Activated T-cell treated with anti-CD3 and anti-CD28 coated beads, Interleukin-2, amount 50 U/mL, for 4 hours (primary cell): ENCODE measurements at places on chromosomes 6 and 20. TPM values are rescaled to one million over a fixed set of nuclear protein-coding genes. Genes with fewer than 3 reads are reported as not detected.

- no peak for DNase-seq
Observed at GRCh38 chr20:63491078-63491477, 7.8 kb downstream of the EEF1A2 start.

DNA sequence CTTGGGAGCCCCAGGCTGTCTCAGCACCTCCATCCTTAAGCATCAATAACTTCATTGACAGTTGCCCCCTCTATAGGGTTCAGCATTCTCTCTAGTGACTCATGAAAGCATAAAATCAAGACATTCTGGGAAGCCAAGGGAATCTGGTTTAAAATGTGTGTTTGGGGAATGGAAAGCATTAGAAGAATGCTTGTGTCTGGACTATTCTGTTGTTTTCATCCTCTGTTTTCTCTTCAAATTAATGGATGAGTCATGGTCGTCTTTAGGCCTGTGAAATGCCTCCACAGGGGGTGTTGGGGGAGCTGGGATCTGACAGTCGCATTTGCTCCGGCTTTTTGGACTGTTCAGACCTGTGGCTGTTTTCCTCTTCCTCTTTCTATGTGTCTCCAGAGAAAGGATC is 279.7 kb downstream of the CDC5L start:
- DNase-seq: no peak

DNA sequence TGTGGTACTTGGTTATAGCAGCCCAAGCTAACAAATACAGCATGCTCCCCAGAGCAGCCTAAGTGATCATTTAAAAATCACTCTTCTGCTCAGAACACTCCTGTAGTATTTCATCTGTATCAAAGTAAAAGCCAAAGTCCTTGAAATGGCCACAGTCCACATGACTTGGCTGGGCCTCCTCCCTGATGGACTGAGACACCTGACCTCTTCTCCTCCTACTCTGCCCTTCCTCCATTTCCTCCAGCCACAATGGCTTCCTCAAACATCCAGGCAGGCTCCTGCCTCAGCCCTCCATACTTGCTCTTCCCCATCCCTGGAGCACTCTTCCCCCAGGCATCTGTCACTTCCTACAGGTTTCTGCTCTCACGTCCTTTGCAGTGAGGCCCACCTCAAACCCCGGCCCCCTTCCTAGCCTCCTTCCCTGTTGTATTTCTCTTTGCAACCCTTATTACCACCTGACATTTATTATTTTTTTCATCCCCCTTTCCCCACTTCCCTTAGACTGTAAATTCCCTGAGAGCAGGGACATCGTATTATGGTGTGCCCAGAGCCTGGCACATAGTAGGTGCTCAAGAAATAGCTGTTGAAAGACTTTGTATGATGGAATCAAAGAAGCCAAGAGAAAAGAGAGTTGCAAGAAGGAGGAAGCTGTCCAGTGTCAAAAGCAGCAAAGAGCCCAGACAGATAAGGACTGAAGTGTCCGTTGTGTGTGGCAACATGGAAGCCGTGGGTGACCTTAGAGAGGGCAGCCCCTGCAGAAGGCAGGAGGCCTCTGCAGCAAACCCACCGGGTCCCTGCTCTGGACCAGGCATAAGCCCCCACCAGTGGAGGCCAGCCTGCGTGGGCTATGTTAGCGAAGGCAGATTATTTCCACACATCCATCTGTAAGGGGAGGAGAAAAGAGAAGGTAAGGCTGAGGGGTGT is 87.5 kb downstream of the TRERF1 start:
- DNase-seq: no peak

DNA sequence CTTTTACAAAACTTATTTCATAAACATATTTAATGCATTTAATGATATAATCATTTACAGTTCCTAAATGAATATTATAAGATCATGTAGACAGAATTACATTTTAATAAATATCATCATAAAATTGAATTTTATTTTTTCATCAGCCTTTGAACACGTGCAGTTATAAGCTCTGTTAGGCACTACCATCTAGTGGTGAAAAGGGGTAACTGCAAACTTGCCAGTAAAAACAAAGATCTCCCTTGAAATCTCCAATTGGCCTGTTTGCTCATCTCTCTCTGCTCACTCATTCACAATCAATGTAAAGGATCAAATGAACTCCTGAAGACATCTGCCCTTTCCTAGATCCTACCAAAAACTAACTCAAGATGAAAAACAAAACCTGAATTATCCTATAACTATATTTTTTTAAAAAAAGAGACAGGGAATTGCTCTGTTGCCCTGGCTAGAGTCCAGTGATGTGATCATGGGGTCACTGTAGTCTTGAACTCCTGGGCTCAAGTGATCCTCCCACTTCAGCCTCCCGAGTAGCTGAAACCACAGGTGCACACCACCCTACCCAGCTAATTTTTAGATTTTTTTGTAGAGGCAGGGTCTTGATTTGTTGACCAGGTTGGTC is 31.7 kb downstream of the SAMHD1 start:
- DNase-seq: no peak

Gene GRM1
- not detected for total RNA-seq

Gene RIPPLY2
- not detected for total RNA-seq

DNA sequence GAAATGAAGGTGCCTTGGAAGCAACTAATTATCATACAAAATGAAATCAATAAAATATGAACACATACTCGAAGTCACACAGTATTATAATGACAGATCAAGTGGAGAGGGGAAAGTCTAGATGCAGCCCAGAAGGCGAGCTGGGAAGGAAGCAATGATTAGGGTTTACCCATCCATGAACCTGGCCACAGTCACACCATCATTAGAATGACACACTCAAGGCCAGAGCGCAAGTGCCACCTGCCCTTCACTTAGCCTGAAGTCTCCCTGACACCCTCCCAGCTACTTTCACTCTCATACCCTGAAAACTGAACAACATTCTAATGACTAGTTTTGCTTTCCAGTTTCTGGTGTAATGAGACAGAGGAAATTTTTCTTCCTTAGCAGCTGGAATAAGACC is 302.8 kb upstream of the JARID2 start:
- no peak for DNase-seq

Gene PRICKLE4
- total RNA-seq: not detected

- DNase-seq: no peak
Observed at GRCh38 chr6:107670792-107671199, 153.3 kb downstream of the SCML4 start.

- no peak for DNase-seq
Observed at GRCh38 chr6:42393339-42393738, 58.4 kb downstream of the TRERF1 start.

DNA sequence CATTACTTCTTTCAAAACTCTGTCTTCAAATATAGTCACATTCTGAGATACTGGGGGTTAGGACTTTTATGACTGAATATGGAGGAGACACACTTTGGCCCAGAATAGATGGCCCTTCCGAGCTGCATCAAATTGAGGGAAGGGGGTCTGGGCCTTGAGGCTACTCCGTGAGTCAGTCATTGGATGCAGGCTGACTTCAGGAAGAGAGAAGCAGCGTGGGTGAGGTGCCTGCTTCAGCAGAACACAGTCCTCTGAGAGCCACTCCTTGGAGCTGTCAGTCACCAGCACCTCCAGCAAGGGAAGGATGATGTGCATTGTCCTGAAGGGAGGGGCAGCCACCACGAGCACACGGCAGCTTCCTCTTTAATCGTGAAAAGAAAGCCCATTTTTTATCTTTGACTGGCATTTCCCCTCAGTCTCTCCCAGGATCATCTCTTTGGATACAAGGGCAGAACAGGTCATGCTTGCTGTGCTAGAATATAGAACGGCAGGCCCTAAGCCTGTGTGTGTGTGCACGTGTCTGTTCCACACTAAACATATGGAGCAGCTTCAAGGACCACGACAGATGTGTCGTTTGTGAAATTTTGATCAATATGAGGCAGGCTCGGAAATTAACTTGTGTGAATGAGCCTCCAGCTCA is 721.6 kb downstream of the KIF16B start:
- DNase-seq: no peak

DNA sequence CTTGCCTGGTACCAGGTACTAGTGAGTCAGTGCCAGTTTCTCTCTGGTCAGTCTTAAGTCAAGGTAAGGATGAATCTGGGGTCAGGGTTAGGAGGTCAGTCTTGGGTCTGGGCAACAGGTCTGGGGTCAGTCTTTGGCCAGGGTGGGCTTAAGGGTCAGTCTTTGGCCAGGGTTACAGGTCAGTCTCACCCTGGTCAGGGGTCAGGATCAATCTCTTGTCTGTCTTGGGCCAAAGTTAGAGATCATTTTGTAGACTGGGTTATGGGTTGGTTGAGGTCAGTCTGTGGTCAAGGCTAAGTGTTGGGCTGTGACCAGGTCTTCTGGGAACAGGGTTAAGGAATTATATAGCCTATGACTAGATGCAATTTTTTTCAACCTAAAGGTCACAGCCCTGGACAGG is 12.8 kb upstream of the CAPN11 start:
- DNase-seq: no peak

- no peak for DNase-seq
Observed at GRCh38 chr6:73664701-73665100, 10.9 kb upstream of the SLC17A5 start.

Gene ARMC2
- 2.8 TPM for total RNA-seq

Gene VSX1
- not detected for total RNA-seq

- no peak for DNase-seq
Observed at GRCh38 chr6:166361077-166361429, 18.7 kb upstream of the SFT2D1 start.
